ENCODE measurements at places on chromosomes 12 and 14. TPM values are rescaled to one million over a fixed set of nuclear protein-coding genes. Genes with fewer than 3 reads are reported as not detected.

The AQP2 gene
- not detected for total RNA-seq

The ENDOU gene
- not detected for total RNA-seq

The GSG1 gene
- total RNA-seq, result 0.09 TPM

The ERP27 gene
- 0.09 TPM for total RNA-seq

The GLIPR1L2 gene
- 0.18 TPM for total RNA-seq

The MYO1H gene
- total RNA-seq, result not detected

The KERA gene
- total RNA-seq, result not detected

The TTC9 gene
- total RNA-seq, result under 0.01 TPM

The TMBIM6 gene
- 269 TPM for total RNA-seq

The CIDEB gene
- total RNA-seq, result 1.4 TPM

The TRAF3 gene
- total RNA-seq, result 32.6 TPM

The POTEG gene
- not detected for total RNA-seq

The MUCL1 gene
- total RNA-seq, result not detected

The SDR9C7 gene
- total RNA-seq, result not detected

The DLST gene
- 50.0 TPM for total RNA-seq

The GALNT9 gene
- 0.36 TPM for total RNA-seq

The KCNC2 gene
- total RNA-seq, result not detected

The LGR5 gene
- total RNA-seq, result not detected

The PRR4 gene
- 0.18 TPM for total RNA-seq

The NRIP2 gene
- total RNA-seq, result not detected

The HOXC9 gene
- total RNA-seq, result not detected

The KLRD1 gene
- total RNA-seq, result 0.09 TPM

The NGB gene
- not detected for total RNA-seq

All from endothelial cell of coronary artery (primary cell).